Naive B cell (primary cell): ENCODE measurements at places on chromosomes 3 and 15. TPM values are rescaled to one million over a fixed set of nuclear protein-coding genes. Genes with fewer than 3 reads are reported as not detected.

The NR2E3 gene
- not detected for polyA plus RNA-seq

The CA12 gene
- polyA plus RNA-seq, result not detected

The ZNF385D gene
- polyA plus RNA-seq, result 0.88 TPM

The ZNF35 gene
- polyA plus RNA-seq, result 5.1 TPM

The C3orf33 gene
- polyA plus RNA-seq, result 1.6 TPM

The GMPS gene
- polyA plus RNA-seq, result 56.4 TPM

The ARHGEF3 gene
- polyA plus RNA-seq, result 38.7 TPM

The KCNMB3 gene
- 1.4 TPM for polyA plus RNA-seq

The TMCO5A gene
- not detected for polyA plus RNA-seq

The EFHB gene
- not detected for polyA plus RNA-seq

The UACA gene
- polyA plus RNA-seq, result 2.0 TPM

DNA sequence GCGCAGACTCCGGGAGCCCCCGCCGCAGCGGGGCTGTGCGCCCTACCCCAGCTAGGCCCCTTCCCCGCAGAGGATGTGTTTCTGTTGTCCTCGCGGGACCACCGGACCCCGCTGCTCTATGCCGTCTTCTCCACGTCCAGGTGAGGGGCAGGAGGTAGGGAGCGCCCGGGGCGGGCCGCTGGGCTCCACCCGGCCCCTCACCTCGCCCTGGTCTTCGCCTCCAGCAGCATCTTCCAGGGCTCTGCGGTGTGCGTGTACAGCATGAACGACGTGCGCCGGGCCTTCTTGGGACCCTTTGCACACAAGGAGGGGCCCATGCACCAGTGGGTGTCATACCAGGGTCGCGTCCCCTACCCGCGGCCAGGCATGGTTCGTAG is 4.7 kb downstream of the SEMA3B start:
- no peaks in the 10 kb centered on the region for H3K36me3 ChIP-seq
- no peak overlapping the region for H3K27ac ChIP-seq
- H3K4me1 ChIP-seq, result peaks cover 19% of the 10 kb centered on the region
- no peak overlapping the region for H3K4me3 ChIP-seq
- DNase-seq, result no peak
- peaks cover 41% of the 10 kb centered on the region for H3K27me3 ChIP-seq

DNA sequence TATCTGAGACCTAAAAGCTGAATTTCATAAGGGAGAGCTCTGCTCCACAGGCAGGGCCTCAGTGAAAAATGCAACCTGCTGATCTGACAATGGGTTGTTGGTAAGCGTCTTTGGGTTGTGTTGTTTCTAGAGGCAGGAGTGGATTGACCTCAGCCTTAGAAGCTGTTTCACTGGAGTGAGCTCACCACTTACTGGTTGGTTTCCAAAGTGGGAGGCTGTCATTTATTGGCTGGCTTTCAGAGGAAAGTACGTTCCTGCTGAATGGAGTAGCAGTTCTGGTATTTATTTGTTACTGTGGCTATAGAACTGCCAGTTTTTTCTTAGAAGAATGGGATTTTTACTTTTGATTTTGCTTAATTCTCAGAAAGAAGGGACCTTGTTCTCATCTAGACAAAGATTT is 29.3 kb upstream of the COL6A5 start:
- H3K4me3 ChIP-seq, result no peak overlapping the region
- peaks cover 8% of the 10 kb centered on the region for H3K27me3 ChIP-seq
- H3K27ac ChIP-seq, result no peak overlapping the region
- H3K4me1 ChIP-seq, result no peaks in the 10 kb centered on the region
- DNase-seq, result no peak
- H3K36me3 ChIP-seq, result no peaks in the 10 kb centered on the region

GRCh38 chr15:72796210-72796514 is 12.6 kb upstream of the ADPGK start:
- H3K27me3 ChIP-seq, result peaks cover 41% of the 10 kb centered on the region
- H3K4me3 ChIP-seq, result peak overlapping the region; percentile 83
- H3K4me1 ChIP-seq, result peaks cover 9% of the 10 kb centered on the region
- H3K36me3 ChIP-seq, result no peaks in the 10 kb centered on the region

- H3K27ac ChIP-seq, result no peak overlapping the region
- H3K4me1 ChIP-seq, result peaks cover 10% of the 10 kb centered on the region
- H3K27me3 ChIP-seq, result no peaks in the 10 kb centered on the region
- H3K4me3 ChIP-seq, result no peak overlapping the region
- H3K36me3 ChIP-seq, result peaks cover 9% of the 10 kb centered on the region
- no peak for DNase-seq
Observed at GRCh38 chr3:126937533-126937932, 45.4 kb upstream of the PLXNA1 start.

DNA sequence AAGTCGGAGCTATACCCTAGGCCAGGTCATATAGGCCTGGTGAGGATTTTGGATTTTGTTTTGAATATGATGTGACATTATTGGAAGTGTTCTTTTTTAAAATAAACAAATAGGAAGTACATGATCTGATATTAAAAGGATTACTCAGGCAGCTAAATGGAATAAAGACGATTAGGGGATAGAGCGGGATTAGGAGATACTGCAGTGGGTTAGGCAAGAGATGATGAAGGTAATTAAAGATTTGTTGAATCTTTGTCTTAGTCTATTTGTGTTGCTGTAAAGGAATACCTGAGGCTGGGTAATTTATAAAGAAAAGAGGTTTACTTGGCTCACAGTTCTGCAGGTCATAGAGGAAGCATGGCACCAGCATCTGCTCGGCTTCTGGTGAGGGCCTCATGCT is 21.3 kb downstream of the KIF15 start:
- no peak overlapping the region for H3K4me3 ChIP-seq
- no peaks in the 10 kb centered on the region for H3K4me1 ChIP-seq
- no peak for DNase-seq
- H3K36me3 ChIP-seq, result no peaks in the 10 kb centered on the region

DNA sequence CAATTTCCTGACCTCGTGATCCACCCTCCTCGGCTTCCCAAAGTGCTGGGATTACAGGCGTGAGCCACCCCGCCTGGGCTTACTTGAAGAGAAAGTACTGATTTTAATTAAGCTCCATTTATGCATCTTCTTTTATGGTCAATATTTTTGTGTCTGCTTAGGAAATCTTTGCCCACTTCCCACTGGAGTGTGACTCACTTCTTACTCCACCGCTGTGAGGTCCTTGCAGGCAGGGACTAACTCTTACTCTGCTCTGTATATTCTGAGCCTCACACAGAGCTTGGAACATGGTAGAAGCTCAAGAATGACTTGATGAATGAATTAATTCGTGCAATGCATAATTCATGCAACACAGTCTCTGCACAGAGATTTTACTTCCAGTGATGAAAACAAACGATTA is 2.9 kb upstream of the TM4SF19 start:
- DNase-seq, result no peak
- no peaks in the 10 kb centered on the region for H3K27me3 ChIP-seq
- no peaks in the 10 kb centered on the region for H3K36me3 ChIP-seq
- no peak overlapping the region for H3K4me3 ChIP-seq
- H3K4me1 ChIP-seq, result peaks cover 17% of the 10 kb centered on the region

- H3K4me3 ChIP-seq, result no peak overlapping the region
- no peaks in the 10 kb centered on the region for H3K4me1 ChIP-seq
- H3K27ac ChIP-seq, result no peak overlapping the region
- H3K27me3 ChIP-seq, result no peaks in the 10 kb centered on the region
- H3K36me3 ChIP-seq, result no peaks in the 10 kb centered on the region
Observed at GRCh38 chr15:93974804-93975481, 256.4 kb upstream of the MCTP2 start.

DNA sequence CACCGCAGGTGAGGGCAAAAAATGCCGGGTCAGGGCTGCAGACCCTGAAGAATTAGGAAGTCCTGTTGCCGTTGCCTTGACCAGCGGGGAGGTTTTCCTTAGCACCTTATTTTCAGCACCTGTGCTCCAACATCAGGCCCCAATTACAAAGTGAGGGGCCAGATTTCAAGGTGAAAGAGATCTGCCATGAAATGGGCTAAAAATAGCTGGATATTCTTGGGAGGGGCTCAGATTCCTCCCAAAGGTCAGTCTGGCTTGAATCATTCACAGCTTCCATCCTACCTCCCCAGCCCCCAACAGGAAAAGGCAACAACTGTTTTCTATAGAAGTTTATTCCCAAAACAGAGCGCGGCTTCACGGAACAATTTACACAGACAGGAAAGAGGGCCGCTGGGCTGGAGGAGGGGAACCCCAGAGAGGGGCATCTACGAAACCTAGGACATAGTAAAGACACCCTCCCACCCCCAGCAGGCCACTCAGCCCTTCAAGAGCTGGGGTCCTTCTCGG is 941 bp upstream of the SLC26A6 start:
- no peak for DNase-seq
- H3K4me1 ChIP-seq, result peaks cover 25% of the 10 kb centered on the region
- H3K4me3 ChIP-seq, result peak overlapping the region; percentile 93
- H3K36me3 ChIP-seq, result no peaks in the 10 kb centered on the region
- H3K27me3 ChIP-seq, result peaks cover 19% of the 10 kb centered on the region

DNA sequence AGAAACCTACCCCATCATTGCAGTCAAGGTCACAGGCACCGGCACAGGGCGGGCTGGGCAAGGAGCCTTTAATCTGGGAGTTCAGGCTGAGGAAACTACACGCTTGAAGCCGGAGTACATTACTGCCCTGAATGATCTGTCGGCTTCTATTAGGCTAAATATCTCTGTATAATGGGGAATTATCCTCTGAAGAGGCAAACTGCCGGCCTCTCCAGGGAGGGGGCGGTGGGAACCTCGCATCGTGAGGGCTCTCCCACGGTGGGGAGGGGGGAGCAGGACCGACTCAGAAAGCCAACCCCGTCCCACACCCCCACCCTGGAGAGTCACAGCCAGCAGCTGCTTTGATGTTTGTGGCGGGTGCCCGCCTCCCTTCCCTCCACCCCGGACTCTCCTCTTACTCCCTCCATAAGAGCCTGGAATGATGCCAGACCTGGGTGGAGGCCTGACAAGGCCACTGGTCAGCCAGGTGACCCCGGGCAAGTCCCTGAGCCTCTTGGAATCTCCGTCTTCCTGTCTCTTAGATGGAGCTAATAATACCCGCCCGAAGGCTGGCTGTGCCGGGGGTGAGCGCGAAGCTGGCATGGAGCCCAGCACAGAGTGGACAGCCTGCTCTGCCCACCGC is 63.4 kb upstream of the LINGO1 start:
- H3K4me3 ChIP-seq, result no peak overlapping the region
- H3K4me1 ChIP-seq, result no peaks in the 10 kb centered on the region
- H3K36me3 ChIP-seq, result no peaks in the 10 kb centered on the region
- peaks cover 37% of the 10 kb centered on the region for H3K27me3 ChIP-seq

GRCh38 chr3:177523872-177524438 is 326.7 kb upstream of the TBL1XR1 start:
- DNase-seq, result no peak
- no peaks in the 10 kb centered on the region for H3K36me3 ChIP-seq
- H3K27me3 ChIP-seq, result no peaks in the 10 kb centered on the region
- no peak overlapping the region for H3K27ac ChIP-seq
- H3K4me3 ChIP-seq, result no peak overlapping the region
